ENCODE measurements at places on chromosomes 13 and 19. TPM values are rescaled to one million over a fixed set of nuclear protein-coding genes. Genes with fewer than 3 reads are reported as not detected.

The ACER1 gene
- total RNA-seq = not detected

The KRTDAP gene
- total RNA-seq = not detected

The MUC16 gene
- not detected for total RNA-seq

The ZNF823 gene
- total RNA-seq = 11.4 TPM

The AMER2 gene
- not detected for total RNA-seq

The TSHZ3 gene
- total RNA-seq = 0.43 TPM

The NKPD1 gene
- total RNA-seq = 0.11 TPM

The RUBCNL gene
- total RNA-seq = 0.17 TPM

The SIGLEC8 gene
- total RNA-seq = not detected

The HSPB6 gene
- 0.09 TPM for total RNA-seq

The SYT5 gene
- not detected for total RNA-seq

The NAPSA gene
- under 0.01 TPM for total RNA-seq

The GPR18 gene
- not detected for total RNA-seq
